ENCODE measurements at places on chromosomes 2 and 18.

- DNase-seq: peak; percentile 38
Measured at GRCh38 chr18:12911025-12911928, 27.2 kb upstream of the PTPN2 start.

GRCh38 chr2:217798191-217798590, 204.6 kb downstream of the TNS1 start:
- no peak for DNase-seq

DNA sequence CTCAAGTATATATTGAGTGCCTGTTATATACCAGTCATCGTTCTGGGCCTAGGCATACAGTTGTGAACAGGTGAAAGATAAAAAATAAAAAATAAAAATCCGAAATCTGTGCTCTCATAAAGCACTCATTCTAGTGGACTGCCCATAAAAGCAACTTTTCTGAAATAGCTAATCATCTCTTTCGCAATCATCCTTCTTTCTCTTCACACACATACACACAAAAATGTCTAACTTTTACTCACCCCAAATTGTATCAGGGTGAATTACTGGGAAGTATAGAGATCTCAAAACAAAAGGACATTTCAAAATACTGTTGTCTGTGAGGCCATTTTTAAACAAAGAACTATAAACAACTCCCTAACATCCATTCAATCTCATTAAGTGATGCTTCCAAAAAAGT, 29.6 kb upstream of the ORC2 start:
- no peak for DNase-seq

DNA sequence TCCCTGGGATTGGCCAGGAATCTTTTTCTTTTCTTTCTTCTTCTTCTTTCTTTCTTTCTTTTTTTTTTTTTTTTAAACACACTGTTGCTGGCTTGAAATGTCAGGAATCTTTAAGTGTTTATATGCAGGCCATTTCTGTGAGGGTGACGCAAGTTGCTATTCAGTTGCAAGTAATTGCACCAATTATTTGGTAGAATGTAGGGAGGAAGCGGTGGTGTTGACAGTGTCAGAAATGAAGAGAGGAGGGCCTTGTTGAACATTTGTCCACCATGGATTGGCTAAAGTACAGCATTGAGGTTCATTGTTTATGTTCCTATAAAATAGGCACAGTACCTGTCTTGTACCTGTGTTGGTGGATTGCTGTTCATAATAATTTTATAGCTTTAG, 6.5 kb downstream of the RPIA start:
- no peak for DNase-seq

DNA sequence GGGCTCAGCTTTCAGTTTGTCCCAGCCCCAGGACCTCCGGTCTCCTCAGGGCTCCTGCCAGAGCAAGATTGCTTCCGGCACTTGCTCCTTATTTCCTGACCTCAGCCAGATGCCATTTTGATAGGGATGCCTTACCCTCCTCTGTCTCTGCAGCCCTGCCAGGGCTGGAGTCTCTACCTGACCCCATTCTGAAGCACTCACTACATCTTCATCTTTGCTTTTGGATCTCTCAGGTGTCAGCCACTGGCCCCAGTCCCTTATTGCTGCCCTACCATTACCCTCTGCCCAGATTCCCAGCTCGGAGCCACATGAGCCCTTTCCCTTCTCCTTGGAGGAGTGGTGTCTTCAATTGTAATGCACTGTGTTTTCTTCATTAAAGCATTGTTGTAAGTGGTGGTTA, 17.1 kb downstream of the OSBPL6 start:
- DNase-seq: no peak

DNA sequence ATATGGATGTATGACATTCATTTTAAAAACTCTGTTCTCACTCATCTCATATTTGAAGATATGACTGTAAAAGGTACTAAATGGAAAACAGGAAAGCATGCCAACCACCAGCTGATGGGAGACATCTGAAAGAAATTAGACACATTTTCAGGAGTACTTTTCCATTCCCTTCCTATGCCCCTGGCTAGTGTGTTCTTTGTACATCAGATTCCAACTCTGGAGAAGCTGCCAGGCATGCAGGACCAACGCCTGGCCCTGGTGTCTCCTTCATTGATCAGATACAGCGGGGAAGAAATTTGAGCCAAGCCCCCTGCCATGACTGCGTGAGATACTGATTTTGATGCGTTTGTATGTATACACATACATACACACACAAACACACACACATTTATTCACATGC, 599.0 kb upstream of the SYT4 start:
- no peak for DNase-seq

DNA sequence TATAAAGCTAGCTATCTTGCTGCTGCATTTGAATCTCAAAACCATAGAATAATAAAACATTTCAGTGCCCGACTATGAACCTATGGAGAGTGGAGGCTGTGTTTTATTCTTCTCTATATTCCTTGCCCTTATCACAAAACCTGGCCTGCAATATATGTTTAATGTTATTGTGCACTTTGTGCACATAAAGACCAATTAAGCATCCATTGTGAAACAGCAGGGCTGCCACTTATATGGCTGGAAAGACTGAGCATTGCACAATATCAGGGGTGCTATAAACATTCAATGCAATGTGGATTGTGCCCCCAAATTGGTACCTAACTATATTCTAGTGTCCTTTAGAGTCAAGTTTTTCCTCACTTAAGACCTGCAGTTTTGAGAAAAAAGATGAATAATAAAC, 83.2 kb downstream of the RDH14 start:
- no peak for DNase-seq

GRCh38 chr18:63551769-63552168, 9.6 kb downstream of the SERPINB12 start:
- DNase-seq: no peak

GRCh38 chr2:74847070-74847858, 13.3 kb downstream of the HK2 start:
- DNase-seq: no peak

DNA sequence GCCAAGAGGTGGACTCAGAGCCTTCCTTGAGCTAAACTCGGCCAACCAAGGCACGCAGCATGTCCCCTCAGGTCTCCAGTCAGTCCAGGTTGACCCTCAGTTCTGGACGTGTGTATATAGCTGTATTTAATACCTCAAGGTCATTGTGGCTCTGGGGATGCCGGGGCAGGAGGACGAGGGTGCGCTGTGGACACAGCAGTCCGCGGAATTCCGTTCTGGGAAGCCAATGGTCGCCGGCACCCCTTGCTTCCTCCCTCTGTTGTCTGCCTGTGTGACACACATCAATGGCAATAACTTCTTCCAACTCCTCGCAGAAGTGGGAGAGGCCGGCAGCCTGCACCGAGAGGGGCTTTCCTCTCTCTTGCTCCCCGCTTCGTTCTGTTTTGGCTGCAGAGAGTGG, 27.7 kb downstream of the LBH start:
- no peak for DNase-seq

GRCh38 chr2:178273787-178274360, 79.6 kb downstream of the OSBPL6 start:
- DNase-seq: no peak

DNA sequence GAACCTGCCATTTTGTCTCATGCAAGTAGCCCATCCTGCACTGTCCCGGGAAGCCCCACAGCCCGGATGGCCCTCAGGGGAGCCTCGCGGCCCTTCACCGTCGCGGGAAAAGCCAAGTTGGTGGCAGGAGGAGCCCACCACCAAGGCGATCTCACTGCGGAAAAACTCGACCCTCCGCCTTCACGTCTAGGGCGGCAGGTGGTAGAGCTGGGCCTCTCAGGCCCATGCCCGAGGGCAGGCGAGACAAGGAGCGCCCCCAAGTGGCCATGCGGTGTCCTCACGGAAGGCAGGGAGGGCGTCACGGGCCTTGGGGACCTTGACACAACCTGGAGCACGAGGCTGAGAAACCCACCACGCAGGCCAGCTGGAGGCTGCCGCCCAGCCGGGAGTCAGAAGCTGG, 34.8 kb upstream of the SKA1 start:
- no peak for DNase-seq

DNA sequence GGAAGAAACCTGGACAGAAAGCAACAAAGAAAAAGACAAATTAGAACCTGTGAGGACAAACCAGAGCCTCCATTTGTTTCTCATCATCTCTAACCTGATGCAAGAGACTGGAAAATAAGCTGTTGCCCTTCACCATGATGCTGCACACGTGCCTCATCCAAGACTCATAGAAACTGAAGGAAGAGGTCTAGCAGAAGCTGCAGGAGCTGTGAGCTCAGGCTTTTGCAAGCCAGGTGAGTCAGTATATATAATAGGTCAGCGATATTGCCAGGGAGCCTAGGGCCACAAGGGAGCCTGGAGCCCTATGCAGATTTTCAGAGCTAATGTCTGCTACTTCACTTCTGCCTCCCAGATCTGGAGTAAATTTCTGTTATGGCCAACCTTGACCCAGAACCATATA, 163.1 kb downstream of the LNPK start:
- DNase-seq: no peak

- no peak for DNase-seq
Measured at GRCh38 chr2:13106302-13106701, 389.6 kb downstream of the TRIB2 start.

GRCh38 chr2:239029958-239030357, 182.1 kb downstream of the TWIST2 start:
- DNase-seq: no peak

- DNase-seq: no peak
Measured at GRCh38 chr2:123245156-123245555, 779.9 kb upstream of the CNTNAP5 start.

DNA sequence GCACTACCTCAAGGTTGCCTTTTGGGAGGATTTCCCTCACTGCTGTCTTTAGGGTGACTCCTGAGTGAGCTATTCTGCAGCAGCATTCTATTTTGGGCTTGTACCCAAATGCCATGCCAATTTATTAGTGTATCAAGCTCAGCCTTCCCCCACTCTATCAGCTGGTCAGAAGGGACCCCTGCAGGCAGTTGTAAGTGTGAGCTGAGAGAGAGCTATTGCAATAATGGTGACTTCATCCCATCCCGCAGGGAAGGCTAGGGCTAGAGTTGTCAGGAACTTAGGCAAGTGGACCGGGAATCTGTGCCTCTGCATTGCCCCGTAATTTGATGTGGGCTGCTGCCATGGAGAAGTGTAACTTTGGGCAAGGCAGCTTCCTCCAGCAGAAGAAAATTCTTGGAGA, 1.8 kb upstream of the CRYGB start:
- no peak for DNase-seq

GRCh38 chr18:36536426-36536825, 238.9 kb downstream of the FHOD3 start:
- DNase-seq: no peak

DNA sequence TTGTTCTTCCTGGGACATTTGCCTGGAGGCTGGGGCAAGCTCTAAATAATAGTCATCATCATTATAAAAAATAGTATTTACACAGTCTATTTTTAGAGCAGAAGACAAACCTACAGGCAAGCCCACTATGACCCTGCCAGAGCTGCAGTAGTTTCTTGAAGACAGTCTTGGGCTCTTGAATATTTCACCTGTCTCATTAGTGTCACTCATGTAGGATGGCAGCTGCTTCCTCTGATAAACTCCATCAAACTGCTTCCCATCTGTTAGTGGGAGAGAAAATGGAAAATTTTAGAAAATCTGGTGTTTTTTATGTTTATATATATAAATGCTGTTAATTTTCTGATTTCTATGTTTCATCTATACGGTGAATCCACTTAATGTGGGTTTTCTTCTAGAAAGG, 8.5 kb upstream of the CYRIA start:
- DNase-seq: no peak

- no peak for DNase-seq
Measured at GRCh38 chr2:233075966-233076339, 15.8 kb downstream of the INPP5D start.

DNA sequence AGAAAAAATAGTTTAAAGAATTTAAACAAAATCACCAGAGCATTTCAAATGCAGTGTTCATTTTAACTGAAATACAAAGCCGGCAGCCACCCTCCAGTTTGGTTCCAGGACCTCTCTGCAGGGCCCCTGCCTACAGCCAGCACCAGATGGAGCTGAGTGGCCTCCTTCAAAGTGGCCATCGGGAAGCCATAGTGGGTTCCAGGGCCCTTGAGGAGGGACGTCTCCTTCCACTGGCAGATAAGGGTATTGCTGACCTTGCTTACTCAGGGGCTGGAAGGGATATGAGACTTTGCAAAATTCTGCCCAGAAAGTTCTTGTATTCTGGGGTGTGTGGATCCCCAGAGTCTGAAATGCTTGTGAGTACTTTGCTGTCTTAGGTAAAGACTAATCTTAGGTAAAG, 205.2 kb upstream of the APCDD1 start:
- no peak for DNase-seq

DNA sequence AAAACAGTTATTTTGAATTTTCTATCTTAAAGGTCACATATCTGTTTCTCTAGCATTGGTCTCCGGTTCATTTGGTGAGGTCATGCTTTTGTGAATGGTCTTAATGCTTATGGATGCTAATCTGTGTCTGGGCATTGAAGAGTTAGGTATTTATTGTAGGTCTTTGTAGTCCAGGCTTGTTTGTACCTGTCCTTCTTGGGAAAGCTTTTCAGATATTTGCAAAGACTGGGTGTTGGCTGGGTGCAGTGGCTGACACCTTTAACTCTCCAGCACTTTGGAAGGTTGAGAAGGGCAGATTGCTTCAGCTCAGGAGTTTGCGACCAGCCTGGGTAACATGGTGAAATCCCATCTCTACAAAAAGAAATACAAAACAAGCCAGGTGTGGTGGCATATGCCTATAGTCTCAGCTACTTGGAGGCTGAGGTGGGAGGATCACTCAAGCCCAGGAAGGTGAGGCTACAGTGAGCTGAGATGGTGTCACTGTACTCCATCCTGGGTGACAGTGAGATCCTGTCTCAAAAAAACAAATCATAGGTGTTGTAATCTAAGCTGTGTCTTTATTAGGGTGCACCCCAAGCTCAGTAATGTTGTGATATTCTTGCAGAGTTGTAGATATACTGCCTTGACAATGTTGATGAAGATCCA, 82.3 kb downstream of the FAM117B start:
- no peak for DNase-seq

- no peak for DNase-seq
Measured at GRCh38 chr2:38108907-38109731, 33.2 kb upstream of the CYP1B1 start.

- DNase-seq: no peak
Measured at GRCh38 chr2:228983700-228984099, 287.4 kb downstream of the PID1 start.

GRCh38 chr18:46596119-46596518, 60.9 kb downstream of the LOXHD1 start:
- DNase-seq: no peak

GRCh38 chr2:86225581-86225980, 26.3 kb downstream of the MRPL35 start:
- peak; percentile 47 for DNase-seq

- DNase-seq: no peak
Measured at GRCh38 chr2:174512345-174512744, 25.5 kb upstream of the GPR155 start.

DNA sequence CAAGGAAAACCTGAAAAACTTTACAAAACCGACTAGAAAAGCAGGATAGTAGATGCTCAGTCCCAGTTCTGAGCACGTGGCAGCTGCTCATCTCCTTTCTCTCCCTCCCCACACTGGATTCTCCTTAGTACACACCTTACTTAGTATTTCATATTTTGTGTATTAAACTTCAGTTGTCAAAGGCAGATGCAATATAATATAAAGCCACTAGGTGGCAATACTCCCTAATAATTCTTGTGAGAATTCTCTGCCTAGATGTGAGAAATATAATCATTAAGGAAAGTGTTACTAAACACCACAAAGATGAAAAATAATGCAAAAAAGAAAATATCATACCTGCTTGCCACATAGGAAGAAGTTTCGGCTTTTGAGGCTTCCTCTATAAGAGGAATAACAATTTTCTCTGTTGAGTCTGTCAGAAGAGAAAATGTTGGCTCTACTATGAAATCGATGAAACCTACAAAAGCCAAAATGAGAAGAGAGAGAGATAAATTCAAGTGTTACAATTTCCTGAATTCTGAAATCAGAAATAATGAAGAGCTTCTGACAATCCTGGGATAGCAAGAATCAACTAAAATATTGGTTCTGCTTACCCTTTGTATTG, 200.6 kb downstream of the PPP1R1C start:
- no peak for DNase-seq

Measured in stimulated activated CD4-positive, alpha-beta T cell treated with anti-CD3 and anti-CD28 coated beads, Interleukin-2, amount 100 ng/mL, for 4 hours (primary cell).